HCT116 (cell line): ENCODE measurements at places on chromosomes 5 and 9. TPM values are rescaled to one million over a fixed set of nuclear protein-coding genes. Genes with fewer than 3 reads are reported as not detected.

DNA sequence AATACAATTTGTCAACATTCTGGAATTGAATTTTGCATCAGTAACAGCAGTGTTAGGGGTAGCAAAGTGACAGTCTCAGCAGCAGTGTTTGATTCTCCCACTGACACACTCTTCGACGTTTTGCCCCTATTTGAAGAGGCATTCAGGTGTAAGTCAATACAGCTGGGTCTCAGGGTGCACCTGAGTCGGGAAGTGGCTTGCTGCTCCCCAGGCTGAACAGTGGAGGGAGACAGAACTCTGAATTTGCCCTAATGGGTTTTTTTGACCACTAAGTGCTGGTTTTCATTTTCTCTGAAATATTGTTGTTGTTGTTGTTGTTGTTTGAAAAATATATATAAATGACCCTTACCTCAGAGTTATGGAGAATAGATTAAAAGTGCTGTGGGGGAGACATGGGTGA lies 223.2 kb downstream of the TLR4 start:
- no peak for DNase-seq

- DNase-seq, result no peak
Observed at GRCh38 chr9:115517335-115518075, 399.5 kb upstream of the TNC start.

DNA sequence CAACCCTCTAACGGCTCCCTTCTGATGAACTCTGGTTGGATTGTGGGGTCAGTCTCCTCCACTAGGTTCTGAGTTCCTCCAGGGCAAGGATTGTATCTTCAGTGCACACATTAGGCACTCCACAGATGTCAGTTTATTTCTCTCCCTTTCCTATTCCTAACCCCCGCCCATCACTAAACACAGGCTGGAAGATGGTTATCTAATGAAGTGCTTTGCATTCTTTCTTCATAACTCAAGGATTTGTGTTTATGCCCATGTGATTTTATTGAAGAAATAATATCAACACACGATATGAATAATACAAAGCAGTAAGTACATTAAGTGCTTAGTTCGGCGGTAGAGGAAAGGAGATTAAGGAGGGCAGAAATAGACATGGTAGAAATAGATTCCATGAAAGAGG lies 4.4 kb upstream of the CREBRF start:
- DNase-seq, result no peak

DNA sequence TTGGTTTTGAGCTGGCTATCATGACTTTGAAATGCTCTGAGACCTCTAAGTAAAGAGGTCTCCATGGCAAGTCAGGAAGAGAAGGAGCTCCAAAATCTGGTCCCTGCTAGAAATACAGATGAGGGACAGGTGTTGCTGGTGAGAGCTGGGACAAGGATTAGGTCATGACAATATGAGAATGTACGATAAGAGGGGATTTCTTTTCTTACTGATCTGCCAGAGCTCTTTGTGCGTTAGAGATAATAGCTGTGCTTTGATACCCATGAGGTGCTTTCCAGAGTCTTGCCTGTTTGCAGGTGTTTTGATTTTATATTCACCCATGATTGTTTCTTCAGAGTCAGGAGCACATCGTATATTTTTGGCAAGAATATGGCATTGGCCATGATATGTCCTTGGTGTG lies 56.5 kb downstream of the ANKRD33B start:
- no peak for DNase-seq

GRCh38 chr5:124995421-124995820 lies 249.0 kb upstream of the ZNF608 start:
- DNase-seq, result no peak

MYOT gene
- not detected for total RNA-seq

- DNase-seq, result no peak
Observed at GRCh38 chr5:143056792-143057579, 286.8 kb downstream of the ARHGAP26 start.

- no peak for DNase-seq
Observed at GRCh38 chr5:129830288-129830687, 74.0 kb upstream of the CHSY3 start.

DNA sequence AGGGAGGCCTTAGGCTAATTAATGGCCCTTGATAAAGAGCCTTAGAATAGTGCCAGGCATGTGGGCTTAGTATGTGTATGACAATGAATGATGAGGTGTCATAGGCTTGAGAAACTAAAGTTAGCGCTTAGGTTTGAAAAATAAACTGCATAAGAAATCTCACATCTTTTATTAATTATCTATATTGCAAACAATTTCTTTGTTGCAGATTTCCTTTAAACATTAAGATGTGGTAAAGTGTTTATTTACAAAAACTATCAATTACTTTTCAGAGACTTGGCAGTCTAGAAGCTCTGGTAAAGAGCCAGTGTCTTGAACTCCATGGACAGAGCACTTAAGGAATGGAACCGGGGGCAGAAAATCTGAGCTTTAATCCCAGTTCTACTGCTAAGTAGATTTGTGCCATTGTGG lies 23.1 kb downstream of the MAP1B start:
- no peak for DNase-seq

DNA sequence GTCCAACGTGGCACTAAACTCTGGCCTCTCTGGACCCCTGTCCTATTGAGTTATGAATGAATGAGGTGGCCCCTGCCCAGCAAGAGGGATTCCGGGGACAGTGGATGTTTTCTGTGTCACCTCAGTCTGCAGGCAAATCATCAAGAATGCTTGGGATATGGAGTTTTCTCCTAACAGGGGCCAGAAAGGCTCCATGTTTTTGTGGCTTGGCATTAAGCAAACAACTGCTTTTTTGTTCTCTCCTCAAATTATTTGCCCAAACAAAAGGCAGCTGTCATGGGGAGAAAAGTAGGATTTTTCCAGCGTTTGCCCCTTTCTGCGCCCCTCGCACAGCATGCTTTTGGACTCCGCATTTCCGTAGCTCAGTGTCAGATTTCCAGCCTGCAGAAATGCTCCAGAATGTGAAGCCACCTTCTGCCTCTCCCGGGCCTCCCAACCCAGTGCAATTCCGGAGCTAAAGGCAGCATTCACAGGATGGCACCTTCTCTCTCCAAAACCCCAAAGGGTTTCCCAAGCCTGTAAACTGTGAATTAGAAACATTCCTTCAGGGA lies 553.3 kb downstream of the CCDC171 start:
- DNase-seq, result no peak

DNA sequence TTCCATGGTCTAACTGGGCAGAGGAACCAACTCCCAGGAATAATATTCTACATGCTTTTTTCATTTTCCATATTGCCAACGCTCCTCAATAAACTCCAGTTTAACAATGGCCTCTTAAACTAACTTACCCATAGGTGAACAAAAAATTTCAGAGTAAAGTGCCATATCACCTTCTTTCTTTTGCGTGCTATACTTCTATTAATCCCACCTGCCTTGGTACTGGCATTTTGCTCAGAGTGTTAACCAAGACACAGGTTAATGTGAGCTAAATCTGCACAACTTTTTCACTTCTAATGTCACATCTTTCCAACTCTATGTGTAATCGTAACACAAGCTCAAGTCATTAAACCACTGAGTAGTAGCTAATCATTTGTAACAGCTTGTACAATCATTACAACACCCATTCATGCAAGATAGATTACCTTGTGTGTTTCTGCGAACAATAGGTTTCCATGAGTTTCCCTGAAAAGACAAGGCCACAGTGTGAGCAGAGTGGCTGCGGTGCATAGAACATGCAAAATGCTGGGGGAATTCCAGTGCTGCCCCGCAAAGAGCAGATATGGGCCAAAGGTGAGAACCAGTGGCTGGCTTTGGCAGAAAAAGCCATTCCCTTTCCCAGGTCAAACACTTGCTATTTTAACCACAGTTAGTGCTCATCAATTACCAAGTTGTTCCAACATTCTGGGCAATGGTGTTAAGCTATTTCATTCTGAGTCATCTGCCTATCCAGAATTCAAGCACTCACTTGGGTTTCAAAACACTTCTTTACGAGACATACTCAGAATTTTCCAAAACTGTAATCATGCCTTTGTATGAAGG lies 42.8 kb downstream of the TIMD4 start:
- no peak for DNase-seq

PDLIM7 gene
- 153 TPM for total RNA-seq

PLPP1 gene
- total RNA-seq, result 10.5 TPM

HMMR gene
- 54.9 TPM for total RNA-seq

RCL1 gene
- total RNA-seq, result 29.9 TPM

DNA sequence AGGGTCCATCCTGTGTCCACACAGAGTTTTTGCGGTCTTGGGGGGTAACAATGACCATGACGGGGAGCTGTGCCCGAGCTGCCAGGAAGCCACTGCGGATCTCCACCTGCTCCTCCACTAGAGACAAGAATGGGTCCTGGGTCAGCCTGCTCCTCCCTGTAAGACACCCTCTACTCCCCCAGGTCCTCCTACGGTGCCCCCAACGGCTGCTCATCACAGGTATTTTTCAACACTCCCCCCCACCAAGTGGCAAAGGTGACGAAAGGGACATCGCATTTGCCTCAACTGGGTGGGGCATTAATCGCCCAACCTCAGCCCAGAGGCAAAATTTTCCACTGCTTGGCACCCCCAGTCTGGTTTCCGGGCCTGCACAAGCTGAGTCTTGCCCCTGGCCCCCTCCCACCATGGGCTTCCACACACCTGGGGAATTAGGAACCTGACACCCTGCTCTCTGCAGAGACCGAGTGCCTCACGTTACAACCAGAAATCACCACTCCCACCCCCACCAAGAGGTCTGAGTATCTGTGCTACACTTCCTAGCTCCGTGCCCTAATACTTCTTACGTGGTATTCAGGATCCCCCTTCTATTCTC lies 9.6 kb downstream of the NOL6 start:
- no peak for DNase-seq
